C1 segment of cervical spinal cord (tissue), 14 donors: ENCODE measurements at places on chromosomes 3 and 15.

DNA sequence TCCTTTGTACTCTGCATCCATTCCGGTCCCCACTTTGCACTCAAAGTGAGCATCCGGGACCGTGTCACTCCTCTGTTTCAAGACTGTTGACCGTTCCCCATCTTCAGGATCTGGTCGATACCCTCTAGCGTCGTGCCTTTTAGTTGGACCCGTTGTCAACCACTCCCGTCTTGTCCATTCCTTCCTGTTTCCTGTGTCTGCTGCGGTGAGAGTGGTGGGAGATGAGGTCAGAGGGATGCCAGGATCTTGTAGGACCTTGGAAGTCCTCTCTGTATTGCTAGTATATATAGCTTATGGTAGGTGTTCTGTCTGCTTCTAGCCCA, 624 bp downstream of the BRK1 start:
- DNase-seq: no peak

DNA sequence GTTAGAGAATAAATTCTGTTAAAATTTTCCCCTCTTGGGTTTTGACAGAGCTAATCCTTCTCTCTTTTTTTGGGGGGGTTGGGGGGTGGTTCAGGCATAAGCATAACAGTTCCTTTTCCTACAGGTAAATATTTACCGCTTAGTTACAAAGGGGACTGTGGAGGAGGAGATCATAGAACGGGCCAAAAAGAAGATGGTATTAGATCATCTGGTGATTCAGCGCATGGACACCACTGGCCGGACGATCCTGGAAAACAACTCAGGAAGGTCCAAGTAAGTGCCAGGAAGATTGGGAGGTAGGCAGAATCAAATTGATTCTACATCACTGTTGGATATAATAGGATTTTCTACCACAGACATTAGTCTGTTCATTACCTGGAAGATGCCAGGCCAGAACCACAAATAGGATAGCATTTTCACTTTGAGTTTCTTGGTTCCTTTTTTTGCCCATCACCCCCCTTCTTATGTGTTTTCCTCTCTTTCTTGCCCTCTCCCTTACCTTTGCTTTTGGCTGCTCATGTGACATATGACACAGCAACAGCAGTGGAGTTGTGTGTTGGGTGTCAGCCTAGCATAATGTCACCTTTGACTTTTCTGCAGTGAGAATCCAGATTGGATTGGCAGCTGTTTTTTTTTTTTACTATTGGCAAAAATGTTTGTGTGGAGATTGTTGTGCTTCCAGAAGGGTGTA, 79.0 kb downstream of the CHD2 start:
- no peak for DNase-seq

DNA sequence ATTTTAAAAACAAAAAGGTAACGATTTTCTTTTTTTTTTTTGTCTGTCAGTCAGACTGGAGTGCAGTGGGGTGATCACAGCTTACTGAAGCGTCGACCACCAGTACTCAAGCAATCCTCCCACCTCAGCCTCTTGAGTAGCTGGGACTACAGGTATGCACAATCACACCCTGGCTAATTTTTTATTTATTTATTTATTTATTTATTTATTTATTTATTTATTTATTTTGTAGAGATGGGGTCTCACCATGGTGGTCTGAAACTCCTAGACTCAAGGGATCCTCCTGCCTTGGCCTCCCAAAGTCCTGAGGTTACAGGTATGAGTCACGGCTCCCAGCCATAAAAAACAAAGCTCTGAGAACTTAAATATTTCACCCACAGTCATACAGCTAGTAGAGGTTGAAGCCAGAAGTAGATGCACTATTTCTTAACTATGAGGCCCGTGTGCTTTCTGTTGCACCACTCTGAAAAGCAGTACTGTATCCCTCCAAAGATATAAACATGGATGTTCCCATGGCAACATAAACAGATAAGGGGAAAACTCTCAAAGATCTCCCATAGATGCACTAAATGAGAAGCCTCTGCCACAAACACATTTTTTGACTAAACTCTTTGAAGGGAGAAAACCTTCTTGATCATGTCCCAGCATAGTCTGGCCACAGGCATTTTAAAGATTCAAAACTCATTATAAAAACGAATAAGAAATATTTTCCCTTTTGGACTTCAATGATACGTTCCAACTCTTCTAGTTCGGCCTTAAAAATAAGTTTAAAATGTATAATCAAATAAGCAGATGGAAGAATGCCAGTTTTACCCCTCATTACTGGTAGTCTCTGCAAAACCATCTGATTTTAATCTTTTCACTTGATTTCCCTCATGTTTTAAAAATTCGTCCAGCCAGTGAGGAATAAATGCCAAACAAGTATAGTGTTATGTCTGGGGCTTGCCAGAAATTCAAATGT, 162.3 kb upstream of the ARHGEF26 start:
- no peak for DNase-seq

DNA sequence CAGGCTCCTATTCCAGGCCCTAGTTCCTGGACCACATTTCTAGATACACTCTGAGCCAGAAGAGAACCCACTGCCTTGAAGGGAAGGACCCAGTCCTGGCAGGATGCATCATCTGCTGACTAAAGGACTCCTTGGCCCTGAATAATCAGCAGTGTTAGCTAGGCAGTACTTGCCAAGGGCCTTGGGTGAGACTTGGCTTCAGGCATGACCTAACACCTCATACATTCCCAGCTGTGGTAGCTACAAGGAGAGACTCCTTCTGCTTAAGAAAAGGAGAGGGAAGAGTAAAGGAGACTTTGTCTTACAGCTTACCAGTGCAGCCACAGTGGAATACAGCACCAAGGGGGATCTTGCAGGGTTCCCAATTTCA, 26.4 kb downstream of the PEAK1 start:
- DNase-seq: no peak

DNA sequence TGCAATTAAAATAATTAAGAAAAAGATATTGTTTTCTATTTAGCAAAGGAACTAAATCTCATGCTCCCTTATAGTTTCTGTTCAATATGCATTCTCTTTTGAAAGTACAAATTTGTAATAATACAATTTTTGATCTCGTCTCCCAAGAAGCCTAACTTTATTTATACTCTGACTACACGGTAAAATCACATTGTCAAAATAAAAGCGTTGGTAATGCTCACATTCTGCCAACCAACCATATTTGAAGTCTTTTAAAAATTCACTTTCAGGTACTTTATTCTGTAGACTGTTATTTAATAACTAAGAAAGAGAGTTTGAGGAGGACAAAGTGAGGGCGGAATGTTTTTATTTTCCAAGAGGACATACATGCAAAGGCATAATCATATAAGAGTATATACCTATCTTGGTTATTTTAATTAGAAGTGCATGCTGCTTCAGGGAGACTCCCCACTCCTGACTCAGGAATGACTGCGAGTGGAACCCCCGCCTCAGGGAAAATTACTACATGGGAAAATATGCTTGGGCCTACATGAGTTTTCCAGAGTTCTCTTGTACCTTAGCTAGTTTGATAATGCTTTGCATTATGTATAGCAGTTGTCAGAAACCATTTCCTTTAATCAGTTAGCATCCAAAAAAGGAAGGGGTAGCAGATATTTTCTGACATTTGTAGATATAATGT, 19.3 kb downstream of the MBNL1 start:
- DNase-seq: no peak

GRCh38 chr15:49242820-49243219, 72.8 kb downstream of the GALK2 start:
- no peak for DNase-seq

- DNase-seq: no peak
These were observed 96.1 kb downstream of the FMN1 start for GRCh38 chr15:33098094-33099058.

DNA sequence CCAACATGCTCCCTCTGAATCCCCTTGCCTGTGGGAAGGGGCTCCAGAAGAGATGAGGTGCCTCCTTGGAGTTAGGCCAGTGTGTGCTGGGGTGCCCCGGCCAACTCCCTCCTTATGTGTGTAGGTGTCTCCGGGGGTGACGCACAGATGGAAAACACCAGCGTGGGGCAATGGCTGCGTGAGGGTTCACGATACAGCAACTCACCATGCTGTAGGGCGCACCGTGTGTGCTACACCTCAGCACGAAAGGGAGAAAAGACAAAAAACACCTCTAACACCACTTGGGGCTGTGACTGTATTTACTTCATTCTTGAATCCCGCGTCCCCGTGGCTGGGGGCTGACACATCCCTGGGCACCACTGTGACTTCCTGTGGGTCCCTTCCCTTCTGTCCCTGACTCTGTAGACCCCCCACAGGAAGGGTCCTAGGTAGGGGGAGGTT, 1.6 kb upstream of the CALML4 start:
- no peak for DNase-seq

DNA sequence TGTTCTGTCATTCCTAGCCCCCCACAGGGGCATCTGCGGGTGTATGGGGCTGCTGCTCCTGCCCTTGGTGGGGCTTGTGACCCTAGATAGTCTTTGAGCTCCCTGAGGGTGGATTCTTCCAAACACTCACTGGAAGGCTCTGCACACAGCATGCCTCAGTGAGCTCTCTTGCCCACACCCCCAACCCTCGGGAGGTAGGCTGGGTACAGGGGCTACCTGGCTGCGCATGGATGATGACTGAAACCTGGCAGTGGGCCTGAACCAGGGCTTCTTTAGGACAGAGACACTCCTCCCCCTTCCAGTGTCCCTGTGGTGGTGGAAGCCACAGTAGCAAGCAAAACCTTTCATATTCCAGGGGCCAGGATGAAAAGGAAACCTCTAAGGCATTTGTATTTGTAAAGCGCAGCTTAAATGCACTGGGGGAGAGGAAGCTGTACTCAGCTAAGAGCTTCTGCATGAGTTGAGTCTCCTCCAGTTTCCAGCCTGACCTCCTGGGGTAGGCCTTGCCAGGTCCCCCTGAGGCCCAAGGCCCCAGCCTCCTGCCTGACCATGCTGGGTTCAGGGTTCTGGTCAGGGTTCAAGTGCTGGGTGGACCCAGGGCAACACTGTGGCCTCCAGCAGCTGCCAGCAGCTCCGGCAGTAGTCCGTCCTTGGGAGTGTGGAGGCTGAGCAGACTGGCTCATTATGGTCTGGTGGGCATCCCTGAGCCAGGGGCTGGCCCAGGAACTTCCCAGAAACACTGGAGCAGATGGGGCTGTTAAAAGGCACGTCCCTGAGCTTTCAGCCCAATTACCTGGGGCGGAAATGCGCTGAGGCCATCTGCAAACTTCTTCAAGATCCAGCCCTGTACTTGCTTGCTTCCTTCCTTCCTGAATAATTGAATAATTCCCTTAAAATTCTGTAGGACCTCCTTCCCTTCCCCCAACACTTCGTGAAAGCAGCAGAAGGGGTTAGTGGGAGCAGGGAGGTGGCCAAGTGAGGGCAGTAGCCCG, 89.7 kb downstream of the HMG20A start:
- DNase-seq: no peak

GRCh38 chr15:76866716-76867321, 38.3 kb downstream of the SCAPER start:
- DNase-seq: no peak

DNA sequence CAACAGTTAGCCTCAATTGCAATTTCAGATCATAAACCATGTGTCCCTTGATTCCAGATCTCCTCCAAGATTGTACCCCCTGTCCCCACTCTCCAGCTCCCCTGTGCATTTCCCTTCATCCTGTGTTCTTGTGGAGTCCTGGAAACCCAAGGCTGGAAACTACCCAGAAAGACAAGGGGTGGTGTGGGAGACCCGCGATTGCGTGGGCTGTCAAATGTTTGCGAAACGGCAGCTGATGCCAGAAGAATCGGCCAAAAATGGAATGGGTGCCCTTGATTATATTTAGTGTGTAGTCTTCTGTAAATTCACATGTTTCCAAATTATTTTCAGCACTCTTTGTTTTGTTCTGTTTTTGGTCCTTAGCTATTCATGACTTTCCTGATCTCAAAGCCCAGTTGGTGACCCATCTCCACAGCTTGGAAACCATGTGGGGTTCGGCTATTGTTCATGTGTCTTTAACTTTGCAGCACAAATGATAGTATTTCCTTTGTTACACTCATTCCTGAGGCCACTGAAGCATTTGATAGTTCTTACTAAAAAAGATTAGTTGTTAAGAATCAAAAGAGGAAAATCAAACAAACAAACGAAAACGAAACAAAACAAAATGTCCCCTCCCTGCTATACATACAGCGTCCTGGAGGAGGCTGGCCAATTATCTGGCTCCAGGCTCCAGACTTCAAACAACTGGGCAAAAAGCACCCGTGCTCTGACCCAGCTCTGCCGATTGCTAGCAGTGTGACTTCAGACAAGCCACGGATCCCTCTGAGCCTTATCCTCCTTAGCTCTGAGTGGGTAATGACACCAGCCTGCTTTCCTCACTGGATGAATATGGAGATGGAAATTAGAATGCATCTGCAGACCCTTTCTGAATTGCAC, 120.9 kb downstream of the CACNA2D3 start:
- DNase-seq: no peak

DNA sequence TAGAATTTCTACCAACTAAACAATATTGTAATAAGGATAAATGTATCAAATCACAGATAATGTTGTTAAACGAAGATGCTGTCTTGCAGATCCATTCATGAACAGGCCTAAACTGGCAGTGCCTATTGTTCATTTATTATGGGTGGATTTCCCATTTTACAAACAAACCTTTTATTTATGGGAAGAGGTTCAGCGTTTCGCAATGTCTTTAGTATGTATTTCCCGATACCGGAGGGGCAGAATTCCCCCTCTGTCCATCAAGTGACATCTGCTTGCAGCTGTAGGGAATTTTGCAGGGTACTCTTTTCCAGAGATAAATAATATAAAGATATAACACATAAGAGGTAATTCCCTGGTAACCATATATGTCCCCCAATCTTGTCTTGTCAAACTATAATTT, 5.7 kb downstream of the CEP19 start:
- no peak for DNase-seq

GRCh38 chr15:79025802-79026201, 64.8 kb downstream of the RASGRF1 start:
- no peak for DNase-seq

- DNase-seq: no peak
These were observed 46.4 kb upstream of the HES1 start for GRCh38 chr3:194089357-194090177.

GRCh38 chr15:77609558-77609957, 23.2 kb downstream of the LINGO1 start:
- DNase-seq: no peak

- DNase-seq: no peak
These were observed 8.6 kb upstream of the TNFAIP8L3 start for GRCh38 chr15:51103330-51103729.

GRCh38 chr15:28896951-28897350, 11.2 kb downstream of the APBA2 start:
- DNase-seq: no peak

DNA sequence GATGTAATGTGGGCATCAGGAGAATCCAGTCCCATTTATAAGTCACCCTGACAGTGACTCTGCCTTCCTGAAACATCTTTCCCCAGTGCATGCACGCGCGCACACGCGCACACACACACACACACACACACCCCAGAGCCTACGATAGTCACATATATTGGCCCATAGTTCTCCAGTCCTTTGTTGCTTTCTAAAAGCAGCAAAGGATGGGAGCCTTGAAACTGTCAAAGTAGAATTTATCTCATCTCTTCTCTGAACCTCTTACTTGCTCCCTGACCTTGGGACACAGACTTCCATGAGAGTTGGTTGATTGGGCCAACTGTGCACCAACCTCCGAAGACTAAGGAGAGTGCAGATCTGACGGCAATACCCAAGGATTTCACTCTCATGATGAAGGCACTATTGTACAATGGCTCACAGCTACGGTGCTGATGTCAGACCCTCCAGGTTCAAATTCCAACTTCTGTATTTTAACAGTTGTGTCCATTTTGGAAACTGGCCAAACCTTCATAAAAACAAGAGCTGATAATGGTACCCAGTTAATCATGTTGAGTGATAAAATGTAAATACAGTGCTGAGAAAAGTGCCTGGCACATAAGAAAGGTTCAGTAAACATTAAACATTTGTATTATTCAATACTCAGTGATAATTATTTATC, 8.3 kb downstream of the CPA3 start:
- no peak for DNase-seq

GRCh38 chr15:61088675-61089074, 140.4 kb downstream of the RORA start:
- DNase-seq: no peak
